ENCODE measurements at places on chromosomes 2 and 18.

DNA sequence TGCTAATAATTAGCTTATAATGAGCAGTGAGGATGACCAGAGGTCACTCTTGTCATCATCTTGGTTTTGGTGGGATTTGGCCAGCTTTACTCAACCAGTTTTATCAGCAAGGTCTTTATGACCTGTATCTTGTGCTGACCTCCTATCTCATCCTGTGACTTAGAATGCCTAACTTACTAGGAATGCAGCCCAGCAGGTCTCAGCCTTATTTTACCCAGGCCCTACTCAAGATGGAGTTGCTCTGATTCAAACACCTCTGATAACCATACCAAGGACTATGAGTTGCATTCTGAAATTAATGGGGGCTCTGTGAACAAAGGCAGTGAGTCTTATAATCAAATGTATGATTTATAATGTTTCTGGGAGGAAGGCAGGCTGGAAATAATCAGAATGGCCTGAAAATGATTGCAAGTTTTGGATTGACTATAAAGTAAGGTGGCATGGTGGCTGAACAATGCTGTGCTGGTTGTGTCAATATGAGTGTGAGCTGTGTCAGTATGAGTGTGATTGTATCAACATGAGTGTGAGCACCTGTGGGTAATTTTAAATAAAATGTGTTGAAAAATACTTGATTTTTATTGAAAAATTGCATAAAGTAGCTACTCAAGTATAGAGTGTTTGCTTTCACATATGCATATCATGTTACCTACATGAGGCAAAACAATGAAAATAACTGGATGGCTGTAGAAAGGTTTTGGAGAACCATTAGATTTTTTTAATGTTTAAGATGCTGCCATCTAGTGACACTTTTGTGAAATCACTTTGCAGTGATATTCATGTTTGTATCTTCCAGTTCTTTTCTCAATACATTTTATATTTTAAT lies 103.0 kb downstream of the KYNU start:
- DNase-seq: no peak

DNA sequence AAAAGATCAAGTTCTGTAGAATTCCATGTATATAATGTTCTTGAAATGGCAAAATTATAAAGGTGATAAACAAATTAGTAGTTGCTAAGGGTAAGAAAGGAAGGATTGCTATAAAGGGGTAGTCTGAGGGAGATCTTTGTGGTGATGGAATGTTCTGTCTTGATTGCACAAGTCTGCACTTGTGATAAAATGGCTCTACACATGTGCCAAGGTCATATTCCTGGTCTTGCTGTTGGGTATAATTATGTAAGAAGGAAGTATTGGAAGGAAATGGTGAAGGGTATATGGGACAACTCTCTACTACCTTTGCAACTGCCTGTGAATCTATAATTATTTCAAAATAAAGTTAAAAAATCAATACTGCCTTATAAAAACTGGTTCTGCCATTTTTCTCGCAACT lies 15.3 kb downstream of the SGPP2 start:
- DNase-seq: no peak

DNA sequence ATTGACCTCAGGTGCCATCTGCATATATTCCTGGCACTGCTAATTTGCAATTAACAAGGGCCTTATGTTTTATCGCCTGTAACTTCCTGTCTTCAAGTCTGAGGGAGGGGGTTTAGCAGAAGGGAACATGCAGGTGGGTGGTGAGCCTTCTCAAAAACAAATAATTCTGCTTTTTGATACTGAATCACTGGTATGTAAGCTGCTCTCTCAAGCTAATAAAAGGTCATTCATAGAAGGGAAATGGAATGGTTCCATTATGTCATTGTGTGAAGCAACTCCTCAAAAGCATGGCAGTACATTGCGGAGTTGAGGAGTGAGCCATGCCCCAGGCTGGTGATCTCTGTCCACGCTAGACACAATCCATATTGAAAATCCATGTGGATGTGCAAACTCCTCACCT lies 414.8 kb upstream of the ID2 start:
- no peak for DNase-seq

DNA sequence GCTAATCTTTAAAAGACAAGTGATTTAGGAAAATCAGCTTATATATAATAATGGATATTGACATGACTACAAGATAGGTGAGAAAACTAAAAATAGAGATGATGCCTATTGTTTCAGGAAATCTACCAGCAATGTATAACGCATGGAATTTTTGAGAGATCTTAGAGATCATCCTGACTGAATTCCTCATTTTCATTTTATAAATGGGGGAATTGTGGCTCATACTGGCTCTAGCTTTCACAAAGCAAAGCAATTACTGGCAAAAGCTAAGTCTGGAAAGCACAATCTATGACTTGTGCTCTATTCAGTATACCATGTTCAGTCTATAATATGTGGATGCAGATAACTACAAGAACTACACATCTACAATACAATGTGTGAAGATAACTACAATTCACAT lies 51.9 kb upstream of the FANCL start:
- no peak for DNase-seq

DNA sequence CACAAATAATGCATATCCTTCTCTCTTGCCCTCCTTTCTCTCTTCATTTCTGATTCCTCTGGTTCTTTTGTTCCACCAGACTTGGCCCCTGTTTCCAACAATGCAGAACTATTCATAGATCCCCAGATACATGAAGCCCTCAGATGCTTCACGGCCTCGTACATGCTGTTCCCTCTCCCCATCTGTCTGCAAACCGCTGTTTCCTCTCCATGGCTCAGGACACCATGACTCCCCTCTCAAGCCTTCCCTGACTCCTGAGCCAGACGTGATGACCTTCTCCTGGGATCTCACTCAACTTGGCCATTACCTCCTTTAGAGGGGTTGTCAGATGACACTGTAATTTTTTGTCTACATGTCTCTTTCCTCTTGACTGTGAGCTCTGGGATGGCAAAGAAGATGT lies 15.5 kb downstream of the NEB start:
- DNase-seq: no peak

- DNase-seq: no peak
These were observed 34.2 kb upstream of the ZNF804A start for GRCh38 chr2:184564092-184564491.

GRCh38 chr2:47041891-47042684 lies 113.0 kb downstream of the STPG4 start:
- no peak for DNase-seq

DNA sequence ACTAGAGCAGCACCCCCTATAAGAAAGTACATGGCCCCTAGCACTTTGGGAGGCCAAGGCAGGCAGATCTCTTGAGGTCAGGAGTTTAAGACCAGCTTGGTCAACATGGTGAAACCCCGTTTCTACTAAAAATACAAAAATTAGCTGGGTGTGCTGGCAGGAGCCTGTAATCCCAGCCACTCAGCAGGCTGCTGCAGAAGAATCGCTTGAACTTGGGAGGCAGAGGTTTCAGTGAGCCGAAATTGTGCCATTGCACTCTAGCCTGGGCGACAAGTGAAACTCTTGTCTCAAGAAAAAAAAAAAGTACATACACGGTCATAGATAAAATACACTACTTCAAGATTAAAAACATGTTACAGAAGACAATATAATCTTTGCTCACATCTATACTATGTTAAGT lies 63.8 kb downstream of the RAPH1 start:
- no peak for DNase-seq

Measured in H54 (cell line).